ENCODE measurements at places on chromosomes 16 and 17.

- DNase-seq = no peak
These were observed 1.4 kb downstream of the WFIKKN2 start for GRCh38 chr17:50836826-50837225.

GRCh38 chr17:4600563-4600962 lies 16.2 kb downstream of the SMTNL2 start:
- DNase-seq = no peak

DNA sequence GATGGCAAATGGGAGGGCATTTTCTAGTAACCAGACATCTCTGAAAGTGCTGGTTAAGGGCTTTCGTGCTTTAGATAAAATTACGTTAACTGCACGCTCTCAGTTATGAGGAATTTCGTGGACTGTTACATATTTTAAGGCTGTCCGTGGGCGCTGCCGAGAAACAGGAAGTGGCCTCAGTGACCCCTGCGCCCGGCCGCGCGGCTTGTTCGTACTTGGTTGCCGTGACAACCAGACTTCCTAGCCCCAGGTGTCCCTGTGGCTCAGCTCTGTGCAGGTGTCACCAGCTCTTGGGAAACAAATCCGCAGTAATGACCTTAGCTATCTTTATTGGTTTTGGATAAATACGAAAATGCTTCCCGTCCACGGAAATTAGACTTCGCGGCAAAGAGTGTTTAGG lies 52.7 kb downstream of the LMF1 start:
- peak; percentile 51 for DNase-seq

DNA sequence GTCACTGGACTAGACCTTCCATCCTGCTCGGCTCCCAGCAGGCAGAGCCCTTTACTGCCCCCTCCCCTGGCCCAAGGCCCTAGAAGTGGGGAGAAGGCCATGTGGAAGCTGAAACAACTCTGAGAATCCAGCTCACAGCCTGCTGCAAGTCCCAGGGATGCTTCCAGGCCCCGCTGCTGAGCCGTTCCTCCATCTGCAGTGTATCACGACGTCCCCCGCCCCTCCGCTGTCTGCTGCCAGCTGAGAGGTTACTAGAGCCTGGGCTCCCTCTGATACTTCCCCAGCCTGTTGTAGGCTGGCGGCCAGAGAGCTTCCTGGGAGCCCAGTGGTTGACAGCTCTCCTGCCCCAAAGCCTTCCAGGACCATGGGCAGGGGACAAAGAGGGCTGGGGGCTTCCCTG lies 118.2 kb downstream of the MGAT5B start:
- DNase-seq = no peak

DNA sequence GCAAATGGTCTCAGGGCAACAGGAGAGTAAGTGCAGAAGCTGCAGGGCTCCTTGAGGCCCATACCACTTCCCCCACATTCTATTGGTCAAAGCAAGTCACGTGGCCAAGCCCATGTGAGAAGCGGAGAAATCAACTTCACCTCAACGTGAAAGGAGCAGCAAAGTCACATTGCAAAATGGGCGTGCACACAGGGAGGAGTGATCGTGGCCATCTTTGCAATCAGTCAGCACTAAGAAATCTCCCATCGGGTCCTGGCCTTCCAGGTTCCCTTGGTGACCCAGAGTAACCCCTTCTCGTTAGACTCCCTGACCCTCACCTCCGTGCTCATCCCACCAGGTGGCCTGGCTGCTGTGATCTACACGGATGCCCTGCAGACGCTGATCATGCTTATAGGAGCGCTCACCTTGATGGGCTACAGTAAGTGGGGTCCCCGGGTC lies 38.0 kb downstream of the SLC5A11 start:
- DNase-seq = no peak

DNA sequence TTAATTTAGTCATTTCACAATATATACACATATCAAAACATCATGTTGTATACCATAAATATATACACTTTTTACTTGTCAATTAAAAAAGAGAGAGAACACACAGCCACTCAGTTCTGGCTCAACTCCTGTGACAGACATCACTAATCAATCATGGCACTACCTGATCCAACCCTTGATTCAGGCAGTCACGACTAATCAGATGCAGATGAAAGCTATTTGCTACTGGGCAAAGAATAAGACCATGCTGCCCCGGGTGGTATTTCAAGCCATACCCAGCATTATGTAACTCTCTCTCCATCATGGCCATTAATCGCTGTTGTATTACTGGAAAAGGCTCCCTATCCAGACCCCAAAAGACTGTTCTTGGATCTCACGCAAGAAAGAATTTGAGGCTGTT lies 345.7 kb downstream of the HAPSTR1 start:
- no peak for DNase-seq

DNA sequence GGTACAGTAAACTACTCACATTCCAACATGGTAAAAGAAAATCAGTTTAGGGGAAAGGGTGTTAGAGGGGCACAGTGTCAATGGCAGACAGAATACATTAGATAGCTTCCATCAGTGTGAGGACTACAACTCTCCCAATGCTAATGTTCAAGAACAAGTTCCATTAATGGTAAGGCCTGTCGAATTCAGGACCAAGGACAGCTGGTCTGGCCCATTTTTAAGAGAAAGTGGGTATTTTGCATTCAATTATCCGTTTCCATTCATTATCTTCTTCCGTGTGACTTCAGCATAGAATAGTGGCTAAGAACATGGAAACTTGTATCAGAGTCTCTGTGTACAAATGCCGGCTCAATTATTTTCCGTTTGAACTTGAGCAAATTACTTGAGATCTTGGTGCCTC lies 98.4 kb downstream of the XYLT1 start:
- DNase-seq = no peak

DNA sequence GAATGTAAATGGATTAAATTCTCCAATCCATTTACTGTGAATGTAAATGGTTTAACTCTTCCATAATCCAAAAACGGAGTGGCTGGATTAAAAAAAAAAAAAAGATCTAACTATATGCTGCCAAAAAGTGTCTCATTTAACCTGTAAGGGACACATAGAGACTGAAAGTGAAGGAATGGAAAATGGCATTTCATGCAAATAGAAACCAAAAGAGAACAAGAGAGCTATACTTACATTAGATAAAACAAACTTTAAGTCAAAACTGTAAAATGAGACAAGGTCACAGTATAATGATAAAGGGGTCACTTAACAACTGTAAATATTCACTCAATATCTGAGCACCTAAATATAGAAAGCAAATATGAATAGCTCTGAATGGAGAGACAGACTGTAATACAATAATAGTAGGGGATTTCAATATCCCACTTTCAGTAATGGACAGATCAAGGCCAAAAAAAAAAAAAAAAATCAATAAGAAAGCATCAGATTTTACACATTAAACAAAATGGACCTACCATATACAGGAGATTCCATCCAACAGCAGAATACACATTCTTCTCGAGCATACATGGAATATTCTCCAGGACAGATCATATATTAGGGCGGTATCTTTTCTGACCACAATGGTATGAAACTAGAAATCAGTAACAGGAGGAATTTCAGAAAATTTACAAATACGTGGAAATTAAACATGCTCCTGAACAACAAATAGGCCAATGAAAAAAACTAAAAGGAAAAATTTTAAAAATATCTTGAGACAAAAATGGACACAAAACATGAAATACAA lies 36.4 kb downstream of the CDR2 start:
- DNase-seq = no peak

DNA sequence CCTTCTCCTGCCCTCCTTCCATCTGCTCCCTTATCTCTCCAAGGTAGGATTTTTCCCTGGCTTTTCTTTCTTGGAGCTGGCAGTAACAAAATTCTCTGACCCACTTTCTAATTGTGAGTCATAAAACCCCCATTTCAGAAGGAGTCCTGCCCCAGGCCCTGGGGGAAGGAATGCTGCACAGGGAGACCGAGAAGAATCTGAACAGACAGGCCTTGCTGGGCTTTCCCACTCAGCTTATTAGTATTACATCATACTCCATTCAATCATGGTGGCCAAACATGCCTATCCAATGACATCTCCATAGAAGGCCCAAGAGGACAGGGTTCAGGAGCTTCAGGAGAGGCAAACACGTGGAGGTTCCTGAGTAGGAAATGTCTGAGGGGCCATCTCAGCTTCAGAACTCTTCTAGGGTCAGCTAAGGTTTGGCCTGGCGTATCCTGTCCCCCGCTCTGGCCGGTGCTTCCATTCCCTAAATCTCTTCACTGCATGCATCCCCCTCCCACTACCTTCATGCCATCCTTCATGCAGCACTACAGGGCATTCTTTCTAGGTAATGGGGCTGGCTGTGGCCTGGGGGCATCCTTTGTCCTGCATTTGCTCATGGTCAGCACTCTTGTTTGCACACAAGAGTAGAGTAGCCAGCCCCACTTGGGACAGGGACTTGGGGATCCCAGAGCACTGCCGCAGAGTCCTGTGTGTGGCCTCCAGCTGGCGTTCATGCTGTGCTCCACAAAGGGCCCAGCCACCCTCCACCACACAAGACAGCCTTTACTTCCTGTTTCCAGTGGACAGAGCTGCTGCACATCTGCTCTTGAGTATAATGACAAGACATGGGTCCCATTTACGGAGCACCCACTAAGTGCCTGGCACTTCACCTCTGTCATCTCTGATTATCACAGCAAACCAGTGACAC lies 8.2 kb downstream of the SLC6A2 start:
- peak; percentile 6 for DNase-seq

DNA sequence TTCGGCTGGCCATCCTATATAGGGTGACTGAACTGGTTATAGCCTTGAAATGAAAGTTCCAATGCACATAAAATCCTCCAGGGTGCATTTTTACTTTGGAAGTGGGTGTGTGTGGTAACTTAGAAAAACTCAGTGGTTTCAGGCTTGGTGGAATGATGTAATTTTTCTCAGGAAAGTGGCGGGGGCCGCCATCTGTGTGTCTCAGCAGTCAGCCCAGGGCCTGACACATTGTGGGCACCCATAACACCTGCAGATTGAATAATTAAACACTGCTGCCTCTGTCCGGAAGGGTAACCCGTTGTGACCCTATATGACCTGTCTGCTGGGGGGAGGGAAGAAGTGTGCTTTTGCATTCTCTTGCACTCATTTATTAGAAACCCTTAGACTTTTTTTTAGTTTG lies 2.2 kb upstream of the PDP2 start:
- no peak for DNase-seq

DNA sequence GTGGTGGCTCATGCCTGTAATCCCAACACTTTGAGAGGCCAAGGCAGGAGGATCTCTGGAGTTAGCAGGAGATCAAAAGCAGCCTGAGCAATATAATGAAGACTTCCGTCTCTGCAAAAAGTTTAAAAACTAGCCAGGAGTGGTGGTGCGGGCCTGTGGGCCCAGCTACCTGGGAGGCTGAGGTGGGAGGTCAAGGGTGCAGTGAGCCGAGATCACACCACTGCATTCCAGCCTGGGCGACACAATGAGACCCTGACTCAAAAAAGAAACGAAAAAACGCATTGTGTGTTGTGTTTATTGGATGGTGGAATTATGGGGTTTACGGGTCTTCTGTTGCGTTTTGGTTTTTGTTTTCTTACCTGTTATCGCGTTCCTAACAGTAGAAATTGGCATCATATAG lies 863 bp upstream of the DDX19A start:
- DNase-seq = no peak

- no peak for DNase-seq
These were observed 9.4 kb downstream of the MPO start for GRCh38 chr17:58271216-58271931.

DNA sequence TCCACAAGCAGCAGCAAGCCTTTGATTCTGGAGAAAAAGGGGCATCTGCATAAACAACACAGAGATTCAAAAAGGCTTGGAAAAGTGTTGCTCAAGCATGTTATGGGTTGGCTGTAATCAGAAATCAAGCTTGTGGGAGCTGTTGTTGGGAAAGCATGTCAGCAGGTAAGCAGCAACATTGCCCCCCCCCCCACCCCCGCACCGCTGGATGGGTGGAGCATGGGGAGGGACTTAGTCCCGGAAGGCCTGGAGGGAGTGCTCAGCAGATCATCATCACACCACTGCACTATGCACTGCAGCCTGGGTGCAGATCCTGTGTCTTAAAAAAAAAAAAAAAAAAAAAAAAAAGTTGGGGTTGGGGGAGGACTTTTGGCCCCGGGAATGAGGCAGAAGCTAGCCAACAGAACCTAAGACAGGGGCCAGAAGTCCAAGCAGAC lies 16.8 kb upstream of the AKAP1 start:
- peak; percentile 24 for DNase-seq

- DNase-seq = no peak
These were observed 8.8 kb upstream of the ABCA8 start for GRCh38 chr17:68963958-68964357.

DNA sequence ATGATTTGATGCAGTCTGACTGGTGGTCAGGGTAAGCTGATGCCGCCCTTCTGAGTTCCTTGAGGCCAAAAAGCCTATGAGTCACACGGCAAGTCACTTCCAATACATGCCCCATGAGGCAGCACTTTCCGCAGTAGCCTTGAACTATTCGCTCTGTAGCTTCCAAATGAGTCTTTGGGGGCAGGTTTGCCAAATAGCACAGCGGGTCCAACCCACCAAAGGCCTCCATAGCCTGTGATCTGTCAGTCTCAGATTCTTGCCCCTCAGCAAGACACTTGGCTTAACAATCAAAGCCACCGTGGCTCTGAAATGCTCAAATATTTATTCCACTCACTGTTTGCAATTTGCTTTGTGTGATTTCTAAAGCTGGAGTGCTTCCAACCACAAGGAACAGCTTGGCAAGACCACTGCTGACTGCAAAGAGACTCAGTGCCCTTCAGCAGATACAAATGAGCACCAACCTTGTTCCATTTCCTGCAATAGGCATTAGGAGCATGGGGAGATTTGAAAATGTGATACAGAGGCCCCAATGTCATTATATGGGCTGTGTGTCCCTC lies 45.4 kb downstream of the CLEC19A start:
- DNase-seq = no peak

GRCh38 chr17:63395075-63395805 lies 50.9 kb downstream of the CYB561 start:
- no peak for DNase-seq

- no peak for DNase-seq
These were observed 511.1 kb downstream of the CDH13 start for GRCh38 chr16:83137894-83138293.

- DNase-seq = no peak
These were observed 8.1 kb upstream of the EPX start for GRCh38 chr17:58184308-58184985.

DNA sequence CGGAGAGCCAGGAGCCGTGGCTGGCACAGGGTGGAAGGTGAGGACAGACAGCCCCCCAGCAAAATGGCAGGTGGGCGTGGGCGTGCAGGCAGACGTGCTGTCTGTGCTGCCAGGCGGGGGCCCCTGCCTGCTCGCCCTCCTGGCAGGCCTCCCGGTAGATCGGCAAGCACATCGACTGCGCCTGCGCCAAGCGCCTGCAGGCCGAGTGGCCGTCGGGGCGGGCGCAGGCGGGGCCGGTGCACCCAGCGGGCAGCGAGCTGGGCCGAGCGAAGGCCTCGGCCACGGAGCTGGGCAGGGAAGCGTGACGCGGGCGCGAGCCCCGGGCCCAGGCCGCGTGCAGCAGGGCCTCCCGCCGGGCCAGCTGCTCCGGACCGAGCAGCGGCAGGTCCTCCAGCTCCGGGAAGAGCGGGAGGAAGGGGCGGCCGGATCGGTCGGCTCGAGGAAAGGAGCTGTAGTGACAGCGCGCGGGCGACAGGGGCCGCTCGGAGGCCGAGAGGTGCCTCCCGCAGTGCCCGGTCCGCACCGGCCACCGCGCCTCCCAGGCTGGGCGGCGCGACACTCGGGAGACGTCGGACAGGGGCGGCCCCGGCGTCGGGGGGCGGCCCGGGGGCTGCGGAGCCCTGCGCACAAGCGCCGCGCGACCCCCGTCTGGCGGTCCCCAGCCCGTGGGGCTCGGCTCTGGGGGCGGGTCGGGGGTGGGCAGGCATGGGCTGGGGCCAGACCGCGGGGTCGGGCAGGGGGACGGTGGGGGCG lies 16.9 kb downstream of the GRIN2C start:
- DNase-seq = peak; percentile 86

All from NCI-H774 (cell line).